ENCODE measurements at places on chromosomes 2 and 18. TPM values are rescaled to one million over a fixed set of nuclear protein-coding genes. Genes with fewer than 3 reads are reported as not detected.

The IL36B gene
- total RNA-seq, result not detected

The HOXD8 gene
- 11.6 TPM for total RNA-seq

The E2F6 gene
- 31.2 TPM for total RNA-seq

The SLC9A4 gene
- total RNA-seq, result 0.84 TPM

The VWA3B gene
- total RNA-seq, result not detected

The CCDC85A gene
- total RNA-seq, result 14.0 TPM

The SNTG2 gene
- 0.86 TPM for total RNA-seq

The TLX2 gene
- total RNA-seq, result 1.7 TPM

The ANKRD53 gene
- total RNA-seq, result not detected
